ENCODE measurements at places on chromosomes 2 and 18.

- DNase-seq, result no peak
These were observed 19.5 kb downstream of the NFE2L2 start for GRCh38 chr2:177245010-177245422.

GRCh38 chr18:14189858-14190257 is 57.6 kb upstream of the ZNF519 start:
- DNase-seq, result no peak

DNA sequence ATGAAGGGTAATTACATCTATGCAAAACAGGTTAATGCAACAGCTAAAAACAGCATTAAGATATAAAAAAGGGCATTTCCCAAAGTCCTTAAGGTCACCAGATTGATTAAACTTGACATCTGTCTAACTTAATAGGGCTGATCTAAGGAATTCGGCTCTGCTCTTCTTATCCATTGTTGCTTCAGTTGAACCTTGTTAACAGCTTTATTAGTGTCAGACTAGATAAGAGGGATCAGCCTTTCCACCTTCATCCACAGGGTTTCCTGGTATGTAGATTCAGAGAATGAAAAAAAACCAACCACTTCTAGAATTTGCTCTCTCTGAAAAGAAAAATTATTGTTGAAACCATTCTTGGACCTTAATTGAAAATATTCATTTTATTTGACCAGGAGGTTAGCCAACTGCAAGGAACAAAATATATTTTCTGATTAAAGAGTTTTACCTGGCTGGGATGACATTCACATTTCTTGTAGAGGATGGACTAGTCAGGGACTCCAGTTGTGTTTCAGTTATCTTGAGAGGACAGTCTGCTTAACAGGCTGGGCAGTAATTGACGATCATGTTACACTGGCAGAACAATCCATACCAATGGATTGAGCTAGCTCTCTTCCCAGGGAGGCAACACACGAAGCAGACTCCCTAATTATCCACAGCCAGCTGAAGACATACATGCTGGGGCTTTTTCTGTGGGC is 357.4 kb upstream of the ACVR2A start:
- no peak for DNase-seq

- no peak for DNase-seq
These were observed 152.3 kb downstream of the PRPF40A start for GRCh38 chr2:152564754-152565551.

GRCh38 chr2:26363323-26363722 is 16.7 kb upstream of the ADGRF3 start:
- no peak for DNase-seq

DNA sequence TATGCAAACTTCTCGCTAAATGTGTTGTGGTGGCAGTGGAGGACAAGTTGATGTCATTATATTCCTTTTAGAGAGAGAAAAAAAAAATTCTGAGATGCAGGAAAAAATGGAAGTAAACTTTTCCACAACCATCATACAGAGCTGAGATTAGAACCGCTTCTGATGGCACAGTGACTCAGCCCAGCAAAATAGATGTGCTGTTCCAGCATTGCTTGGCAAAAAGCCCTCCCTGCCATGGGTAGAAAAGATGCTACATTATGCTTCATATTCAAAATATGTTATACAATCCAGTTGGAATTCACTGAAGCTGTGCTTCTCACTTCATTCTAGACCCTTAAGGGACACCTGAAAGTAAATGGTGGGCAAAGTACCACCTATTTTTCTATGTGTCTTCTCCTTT is 1047.6 kb upstream of the FANCL start:
- DNase-seq, result no peak

DNA sequence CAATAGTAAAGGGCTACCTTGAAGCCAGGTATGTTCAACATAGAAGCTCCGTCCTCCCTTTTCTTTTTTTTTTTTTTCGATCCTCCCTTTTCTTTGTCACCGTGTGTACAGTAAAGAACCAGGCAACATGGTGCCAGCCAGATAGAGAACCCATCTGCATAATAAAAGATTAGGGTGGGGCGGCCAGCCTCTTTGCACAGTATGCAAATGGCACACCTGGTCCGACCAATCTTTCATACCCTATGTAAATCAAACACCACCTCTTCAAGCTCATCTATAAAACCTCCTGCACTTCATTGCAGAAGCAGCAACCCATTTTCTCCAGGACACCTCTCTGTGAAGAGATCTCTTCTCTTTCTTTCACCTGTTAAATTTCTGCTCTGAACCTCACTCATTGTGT is 7.3 kb upstream of the WDR33 start:
- DNase-seq, result no peak

DNA sequence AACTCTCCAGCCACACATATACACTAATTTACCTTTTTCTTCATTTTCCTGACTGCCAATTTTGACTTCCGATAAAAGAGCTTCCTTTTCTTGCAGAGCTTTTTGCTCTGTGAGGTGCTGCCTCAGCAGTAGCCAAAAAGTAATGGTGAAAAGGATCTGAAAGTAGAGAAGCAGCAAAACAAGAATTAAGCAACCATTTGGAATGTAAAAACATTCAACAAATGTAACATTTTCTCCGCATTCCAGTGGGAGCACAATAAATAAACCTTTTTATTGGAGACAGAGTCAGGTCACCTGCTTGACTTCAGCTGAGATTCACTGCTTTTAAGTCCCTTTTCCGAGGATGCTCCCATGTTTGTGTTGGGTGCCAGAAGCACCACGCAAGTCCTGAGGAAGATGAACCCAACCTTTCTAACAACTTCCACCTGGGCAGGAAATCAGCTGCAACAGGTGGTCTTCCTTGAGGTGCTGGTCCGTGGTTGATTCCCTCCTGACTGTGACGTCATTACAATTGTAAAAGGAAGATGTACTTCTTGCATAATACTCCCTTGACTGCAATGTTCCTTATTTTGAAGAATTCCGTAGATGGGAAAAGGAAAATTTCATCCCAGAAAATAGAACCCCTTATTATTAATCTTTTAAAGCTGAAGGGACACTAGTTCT is 265.5 kb downstream of the NAPG start:
- no peak for DNase-seq

GRCh38 chr2:1518331-1518803 is 105.1 kb downstream of the TPO start:
- DNase-seq, result no peak

GRCh38 chr2:98123286-98123685 is 36.3 kb downstream of the VWA3B start:
- no peak for DNase-seq

DNA sequence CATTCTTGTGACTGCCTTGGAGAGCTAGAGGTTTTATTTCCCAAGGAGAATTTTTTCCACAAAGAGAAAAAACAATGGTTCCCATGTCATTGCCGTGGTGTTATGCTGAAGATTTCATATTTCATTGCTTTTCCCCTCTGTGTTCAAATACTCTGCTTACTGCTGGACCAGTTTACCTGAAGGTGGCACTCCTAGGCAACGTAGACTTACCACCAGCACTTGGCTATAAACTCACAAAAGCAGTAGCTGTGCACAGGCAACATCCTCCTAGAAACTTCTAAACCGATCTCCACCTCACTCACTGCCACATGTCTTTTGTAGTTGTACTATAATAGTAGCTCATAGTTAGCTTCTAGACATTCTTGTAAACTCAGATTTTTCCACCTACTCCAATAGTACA is 1319.7 kb upstream of the CRIM1 start:
- DNase-seq, result no peak

GRCh38 chr2:220377482-220378155 is 750.2 kb downstream of the SLC4A3 start:
- no peak for DNase-seq

GRCh38 chr2:220785178-220785577 is 786.9 kb downstream of the EPHA4 start:
- no peak for DNase-seq

- no peak for DNase-seq
These were observed 54.3 kb downstream of the GULP1 start for GRCh38 chr2:188345831-188346458.

GRCh38 chr2:54855434-54855833 is 132.0 kb downstream of the EML6 start:
- DNase-seq, result no peak

GRCh38 chr2:24826773-24827145 is 33.5 kb downstream of the CENPO start:
- DNase-seq, result no peak

DNA sequence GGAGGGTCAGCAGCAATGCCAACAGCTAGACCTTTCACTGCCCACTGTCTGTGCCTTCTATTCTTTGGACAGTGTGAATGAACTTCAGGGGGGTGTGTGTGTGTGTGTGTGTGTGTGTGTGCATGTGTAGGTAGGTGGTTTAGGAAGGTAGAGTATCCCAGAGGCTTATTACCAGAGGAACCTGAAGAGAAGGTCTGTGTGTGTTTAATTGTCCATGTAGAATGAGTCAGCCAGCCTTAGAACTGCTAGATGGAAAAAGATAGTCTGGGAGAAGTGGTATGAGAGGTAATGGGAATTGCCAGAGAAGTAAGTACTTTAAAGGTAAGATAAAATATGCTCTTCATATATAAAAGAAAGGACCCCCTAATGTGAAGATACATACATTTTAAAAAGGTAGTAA is 522.2 kb downstream of the PIK3C3 start:
- DNase-seq, result no peak

- DNase-seq, result no peak
These were observed 1033.5 kb upstream of the TMEFF2 start for GRCh38 chr2:193228276-193228675.

DNA sequence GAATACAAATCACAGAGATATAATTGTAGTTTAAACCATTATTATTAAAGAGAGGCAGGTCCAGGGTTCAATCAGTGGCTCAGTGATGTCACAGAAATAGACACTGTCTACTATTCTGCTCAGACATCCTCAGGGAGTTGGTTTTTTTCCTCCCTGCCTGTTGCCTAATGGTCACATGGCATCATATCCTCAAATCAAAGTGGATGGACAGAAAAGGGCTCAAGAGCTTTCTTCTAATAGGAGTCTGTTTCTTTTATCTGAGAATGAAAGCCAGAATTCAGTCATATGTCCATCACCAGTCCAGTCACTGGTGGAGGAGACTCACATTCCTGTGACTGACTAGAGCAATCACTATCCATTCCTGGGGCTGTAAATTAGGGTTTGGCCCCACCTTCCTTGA is 27.9 kb upstream of the EPC2 start:
- no peak for DNase-seq

DNA sequence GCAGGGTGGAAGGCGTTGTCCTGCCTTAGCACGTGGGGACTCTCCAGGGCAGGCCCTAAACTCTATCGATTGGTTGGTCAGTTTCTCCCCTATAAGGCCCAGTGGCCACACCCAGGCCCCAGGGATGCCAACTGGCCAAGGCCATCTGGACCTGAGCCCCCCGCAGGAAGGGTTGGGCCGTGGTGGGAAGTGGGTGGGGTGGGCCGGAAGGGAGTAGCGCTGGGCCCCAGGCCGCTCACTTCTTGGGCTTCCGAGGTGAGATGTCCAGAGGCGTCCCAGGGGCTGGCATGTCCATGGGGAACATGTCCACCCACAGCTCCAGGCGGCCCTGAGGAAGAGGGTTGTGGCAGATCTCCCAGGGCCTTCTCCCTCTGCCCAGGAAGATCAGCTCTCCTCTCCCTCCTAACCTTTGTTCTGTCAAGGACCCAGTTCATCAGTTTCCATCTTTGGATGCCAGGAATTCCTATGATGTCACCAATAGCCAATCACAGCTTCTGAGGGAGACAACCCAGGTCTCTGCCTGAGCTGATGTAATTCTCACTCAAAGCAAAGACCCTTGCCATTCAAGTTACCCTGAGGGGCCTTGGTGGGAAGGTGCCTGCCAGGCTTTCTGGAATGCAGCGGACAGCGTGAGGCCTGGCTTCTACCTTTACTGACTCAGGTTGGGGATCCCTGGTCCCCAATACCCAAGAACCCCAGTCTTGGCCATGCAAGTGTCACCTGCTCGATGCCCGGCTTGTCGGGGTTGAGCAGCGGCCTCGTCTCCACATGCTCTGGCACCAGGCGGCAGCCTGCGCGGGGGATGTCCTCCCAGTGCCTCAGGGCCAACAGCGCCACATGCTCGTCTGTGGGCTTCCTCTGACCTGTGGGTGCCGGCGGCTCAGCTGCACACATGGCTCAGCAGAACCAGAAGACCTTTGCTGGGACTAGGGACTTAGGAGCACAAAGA is 14.4 kb downstream of the OTOF start:
- DNase-seq, result no peak

GRCh38 chr2:40507432-40507831 is 55.5 kb upstream of the SLC8A1 start:
- no peak for DNase-seq

All from effector CD4-positive, alpha-beta T cell (primary cell).